ENCODE measurements at places on chromosomes 5 and 9.

DNA sequence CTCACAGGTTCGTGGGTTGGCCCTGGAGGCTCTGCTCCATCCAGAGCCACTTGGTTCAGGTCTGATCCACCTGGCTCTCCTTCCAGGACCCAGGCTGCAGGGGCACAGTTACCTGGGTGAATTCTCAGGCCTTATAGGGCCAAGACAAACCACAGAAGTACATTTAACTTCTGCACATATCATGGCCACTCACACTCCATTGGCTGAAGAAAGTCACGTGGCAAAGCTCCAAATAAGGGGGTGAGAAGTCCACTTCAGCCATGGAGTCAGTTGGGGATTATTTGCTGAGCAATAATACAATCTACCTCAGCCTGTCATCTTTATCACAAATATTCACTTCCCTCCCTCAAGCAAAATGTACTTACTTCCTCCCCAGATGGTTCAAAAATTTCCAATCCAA lies 83.6 kb downstream of the MACROH2A1 start:
- no peak for DNase-seq

DNA sequence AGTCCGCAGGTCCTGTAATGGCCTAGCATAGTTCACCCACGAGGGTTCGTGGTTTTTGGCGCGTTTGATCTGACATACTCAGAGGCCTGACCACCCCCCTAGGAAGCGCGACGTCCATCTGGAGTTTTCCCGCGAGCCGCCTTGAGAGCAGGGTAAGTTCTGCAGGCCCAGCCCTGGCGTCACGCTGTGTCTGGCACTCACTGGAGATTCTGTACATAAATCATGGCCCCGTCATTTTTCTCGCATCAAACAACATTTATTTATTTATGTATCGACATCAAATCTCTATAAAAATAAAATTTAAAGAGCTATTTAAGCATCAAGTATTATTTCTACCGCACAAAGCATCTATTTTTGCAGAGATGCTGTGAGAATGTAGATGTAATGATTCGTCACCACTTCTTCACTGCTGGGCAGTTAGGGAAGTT lies 437 bp upstream of the TRIM41 start:
- no peak for DNase-seq

GRCh38 chr5:24444414-24444813 lies 200.4 kb downstream of the CDH10 start:
- DNase-seq = no peak

- no peak for DNase-seq
Observed at GRCh38 chr5:142769251-142769792, 855 bp upstream of the ARHGAP26 start.

DNA sequence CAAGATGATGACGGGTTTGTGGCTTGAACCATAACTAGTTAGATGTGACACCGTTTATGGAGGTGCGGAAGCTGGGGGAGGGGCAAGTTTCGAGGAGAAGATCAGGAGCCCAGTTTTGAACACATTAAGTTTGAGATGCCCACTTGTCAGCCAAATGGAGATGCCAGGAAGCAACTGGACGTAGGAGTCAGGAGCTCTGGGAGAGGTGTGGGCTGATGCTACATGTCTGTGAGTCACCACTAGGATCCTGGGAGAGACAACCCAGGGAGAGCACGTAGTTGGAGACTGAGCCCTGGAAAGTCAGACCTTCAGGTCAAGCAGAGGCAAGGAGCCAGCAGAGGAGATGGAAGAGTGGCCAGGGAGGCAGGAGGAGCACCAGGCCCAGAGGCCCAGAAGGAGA lies 48.8 kb upstream of the SLC25A51 start:
- DNase-seq = no peak

GRCh38 chr5:148825716-148826052 lies 727 bp upstream of the ADRB2 start:
- no peak for DNase-seq

- no peak for DNase-seq
Observed at GRCh38 chr9:70352802-70353201, 61.7 kb downstream of the KLF9 start.

DNA sequence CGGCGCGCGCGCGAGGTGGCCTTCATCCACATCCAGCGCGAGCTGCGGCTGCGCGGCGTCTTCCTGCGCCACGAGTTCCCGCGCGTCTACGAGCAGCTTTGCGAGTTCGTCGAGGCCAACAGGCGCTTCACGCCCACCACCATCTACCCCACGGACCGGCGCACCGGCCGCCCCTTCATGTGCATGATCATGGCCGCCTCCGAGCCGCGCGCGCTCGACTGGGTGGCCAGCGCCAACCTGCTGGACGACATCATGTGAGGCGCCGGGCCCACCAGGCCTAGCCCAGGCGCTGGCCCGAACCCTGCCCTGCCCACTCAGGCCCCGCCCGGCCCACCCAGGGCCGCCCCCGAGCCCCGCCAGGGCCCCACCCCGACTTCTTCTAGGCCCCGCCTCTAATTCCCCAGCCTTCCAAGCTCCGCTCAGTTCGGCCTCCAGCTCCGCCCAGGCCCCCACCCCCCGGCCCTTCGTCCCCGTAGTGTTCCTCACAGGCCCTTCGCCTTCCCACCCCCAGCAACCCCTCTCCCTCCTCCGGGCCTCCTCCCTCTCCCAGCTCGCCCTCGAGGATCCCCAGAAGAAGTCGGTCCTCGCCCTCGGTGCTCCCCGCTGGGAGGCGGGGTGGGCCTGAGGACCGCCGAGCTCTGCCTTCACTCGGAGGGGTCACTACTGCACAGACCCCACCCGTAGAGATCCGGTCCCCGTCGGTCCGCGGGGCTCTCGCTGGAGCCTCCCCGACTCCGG lies 2.0 kb upstream of the PHPT1 start:
- no peak for DNase-seq

DNA sequence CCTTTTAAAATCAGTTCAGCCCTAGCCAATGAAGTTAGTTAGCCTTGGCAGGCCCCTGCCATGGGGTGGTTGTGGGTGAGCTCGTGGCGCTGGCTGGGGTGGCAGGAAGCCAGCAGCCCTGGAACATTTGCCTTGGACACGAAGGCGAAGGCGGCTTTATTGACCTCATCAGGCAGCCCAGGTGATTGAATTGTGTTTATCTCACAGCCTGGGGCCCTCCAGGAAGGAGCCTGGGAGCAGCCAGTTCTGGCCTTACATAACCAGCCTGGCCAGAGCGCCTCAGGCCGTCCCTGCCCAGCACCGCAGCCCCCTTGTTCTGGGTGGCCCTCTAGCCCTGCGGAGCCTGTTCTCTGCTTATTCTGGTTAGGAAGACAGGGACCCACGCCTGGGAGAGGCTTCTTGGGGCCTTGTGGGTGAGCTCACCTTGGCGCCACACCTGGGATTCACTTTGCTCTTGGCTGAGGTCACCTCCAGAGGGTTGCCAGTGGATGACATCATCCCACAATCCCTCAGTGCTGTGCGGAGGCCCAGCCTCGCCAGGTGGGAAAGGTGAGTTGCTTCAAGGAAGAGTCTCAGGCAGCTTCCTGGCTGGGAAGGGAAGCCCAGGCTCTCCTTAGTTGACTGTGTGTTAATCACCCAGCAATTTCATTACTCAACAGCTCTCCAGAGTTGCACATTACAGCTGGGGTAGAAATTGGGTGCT lies 54.4 kb upstream of the RPL26L1 start:
- DNase-seq = no peak
